Osteocyte (in vitro differentiated cells): ENCODE measurements at places on chromosomes 1 and 21. TPM values are rescaled to one million over a fixed set of nuclear protein-coding genes. Genes with fewer than 3 reads are reported as not detected.

The RNF187 gene
- total RNA-seq: 156 and 168 TPM in 2 replicates

The CFHR3 gene
- total RNA-seq: 0.42 and 0.54 TPM in 2 replicates

The OR2L8 gene
- total RNA-seq: not detected in 2 replicates

- no peaks in the 10 kb centered on the region for H3K27me3 ChIP-seq
- H3K4me3 ChIP-seq: no peak overlapping the region
- H3K27ac ChIP-seq: no peak overlapping the region
- DNase-seq: no peak
- H3K4me1 ChIP-seq: peaks cover 43% of the 10 kb centered on the region
These were observed 64.0 kb downstream of the ITPKB start for GRCh38 chr1:226674892-226675714.

GRCh38 chr1:66981679-66982078 lies 56.9 kb downstream of the MIER1 start:
- H3K4me1 ChIP-seq: no peaks in the 10 kb centered on the region
- H3K27ac ChIP-seq: no peak overlapping the region
- peaks cover 35% of the 10 kb centered on the region for H3K36me3 ChIP-seq
- no peaks in the 10 kb centered on the region for H3K27me3 ChIP-seq
- H3K4me3 ChIP-seq: no peak overlapping the region
